ENCODE measurements at places on chromosomes 13 and 19. TPM values are rescaled to one million over a fixed set of nuclear protein-coding genes. Genes with fewer than 3 reads are reported as not detected.

ZNF221 gene
- total RNA-seq = 6.8 TPM

HIPK4 gene
- 0.36 TPM for total RNA-seq

LRRC63 gene
- not detected for total RNA-seq

CEACAM16 gene
- total RNA-seq = not detected

ZNF442 gene
- 0.55 TPM for total RNA-seq

C19orf38 gene
- total RNA-seq = 2.0 TPM

NKG7 gene
- 1.2 TPM for total RNA-seq

CEACAM21 gene
- not detected for total RNA-seq

SMIM44 gene
- total RNA-seq = not detected

CAPN12 gene
- 3.0 TPM for total RNA-seq

ZNF121 gene
- total RNA-seq = 23.2 TPM

GTF3A gene
- 152 TPM for total RNA-seq

RPL18A gene
- 1,835 TPM for total RNA-seq

BIVM gene
- 17.4 TPM for total RNA-seq

CDK8 gene
- 45.7 TPM for total RNA-seq

RANBP3 gene
- total RNA-seq = 82.8 TPM

PCDH9 gene
- total RNA-seq = 6.0 TPM

TEAD2 gene
- 74.9 TPM for total RNA-seq

FUT6 gene
- total RNA-seq = not detected

FGF22 gene
- not detected for total RNA-seq

ZNF98 gene
- 10.0 TPM for total RNA-seq

C19orf85 gene
- total RNA-seq = not detected

ACER1 gene
- not detected for total RNA-seq

SELENOV gene
- total RNA-seq = not detected

SNRPD2 gene
- 261 TPM for total RNA-seq

UBE2L5 gene
- not detected for total RNA-seq

PLIN4 gene
- total RNA-seq = 53.2 TPM

GARIN5A gene
- total RNA-seq = 0.36 TPM

ZNF57 gene
- total RNA-seq = 1.9 TPM

ZBTB32 gene
- not detected for total RNA-seq

KASH5 gene
- not detected for total RNA-seq

TMC4 gene
- not detected for total RNA-seq

KL gene
- total RNA-seq = 5.3 TPM

TEX26 gene
- not detected for total RNA-seq

UFM1 gene
- 60.6 TPM for total RNA-seq

OR7D2 gene
- total RNA-seq = not detected

FFAR3 gene
- total RNA-seq = 1.1 TPM

FCER2 gene
- 0.27 TPM for total RNA-seq

FAM216B gene
- total RNA-seq = not detected

POU4F1 gene
- total RNA-seq = not detected

ZNF792 gene
- total RNA-seq = 6.4 TPM

RNF113B gene
- not detected for total RNA-seq

GPI gene
- total RNA-seq = 144 TPM

PDE4C gene
- 5.4 TPM for total RNA-seq

CELF5 gene
- total RNA-seq = 0.36 TPM
